Mucosa of descending colon (tissue), 3 donors: ENCODE measurements at places on chromosomes 13 and 19. TPM values are rescaled to one million over a fixed set of nuclear protein-coding genes. Genes with fewer than 3 reads are reported as not detected.

DNA sequence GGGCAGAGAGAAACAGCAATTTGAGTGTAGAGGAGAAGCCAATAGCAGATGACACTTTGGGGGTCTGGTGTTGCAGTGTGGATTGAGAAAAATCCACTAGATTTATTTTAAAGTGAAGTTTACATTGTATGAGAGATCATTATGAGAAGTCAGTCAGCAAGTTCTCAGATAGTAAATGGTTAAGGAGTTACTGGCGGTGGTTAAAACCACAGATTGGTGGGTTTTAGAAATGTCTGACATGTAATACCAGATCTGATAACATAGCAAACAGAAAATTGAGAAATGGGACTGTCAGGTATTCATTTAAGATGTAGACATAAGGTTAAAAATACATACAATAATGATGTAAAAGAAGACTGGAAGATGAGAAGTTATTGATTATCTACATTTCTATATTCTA is 7.2 kb downstream of the ABHD13 start:
- no peak for DNase-seq

DNA sequence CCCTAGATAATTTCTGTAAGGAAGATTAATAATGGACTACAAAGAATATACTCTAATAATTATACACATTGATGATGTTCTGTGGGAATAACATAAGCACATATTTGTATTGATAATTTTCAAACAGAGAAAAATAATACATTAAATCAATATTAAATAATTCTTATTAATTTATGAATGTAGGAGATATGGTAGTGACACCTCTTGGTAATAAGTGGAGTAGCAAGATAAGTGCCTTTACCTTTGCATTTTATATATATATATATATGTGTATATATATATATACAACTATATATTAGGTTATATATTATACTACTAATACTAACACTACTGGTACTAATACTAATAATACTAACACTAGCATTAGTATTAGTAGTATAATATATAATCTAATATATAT is 905.8 kb downstream of the SLITRK1 start:
- DNase-seq = no peak

DNA sequence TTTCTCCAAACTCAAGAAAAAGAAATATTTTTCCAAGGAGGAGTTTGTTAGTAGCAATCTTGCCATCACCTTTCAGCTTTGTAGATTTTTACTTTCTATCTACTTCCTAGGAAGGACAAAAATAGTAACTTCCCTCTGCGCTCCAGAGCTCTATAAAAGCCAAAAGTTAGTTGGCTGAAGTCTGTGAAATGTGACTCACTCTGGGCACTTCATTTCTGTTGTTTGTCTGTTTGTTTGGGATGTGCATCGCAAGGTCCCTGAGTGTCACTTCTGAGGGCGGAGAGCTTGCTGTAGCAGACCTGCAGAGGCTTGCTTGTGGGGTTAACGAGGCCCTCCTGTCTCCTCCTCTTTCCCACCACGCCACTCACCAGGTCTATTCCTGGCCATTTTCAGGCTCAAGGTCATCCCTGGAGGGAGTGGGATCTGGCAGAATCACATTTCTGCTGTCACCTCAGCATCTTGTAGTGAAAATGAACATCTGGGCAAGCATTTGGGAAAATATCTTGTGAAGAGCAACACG is 307.6 kb downstream of the GPC6 start:
- no peak for DNase-seq

- no peak for DNase-seq
These were observed 16.1 kb upstream of the SACS start for GRCh38 chr13:23449398-23450162.

Gene PLIN4
- 2.8 TPM for total RNA-seq

DNA sequence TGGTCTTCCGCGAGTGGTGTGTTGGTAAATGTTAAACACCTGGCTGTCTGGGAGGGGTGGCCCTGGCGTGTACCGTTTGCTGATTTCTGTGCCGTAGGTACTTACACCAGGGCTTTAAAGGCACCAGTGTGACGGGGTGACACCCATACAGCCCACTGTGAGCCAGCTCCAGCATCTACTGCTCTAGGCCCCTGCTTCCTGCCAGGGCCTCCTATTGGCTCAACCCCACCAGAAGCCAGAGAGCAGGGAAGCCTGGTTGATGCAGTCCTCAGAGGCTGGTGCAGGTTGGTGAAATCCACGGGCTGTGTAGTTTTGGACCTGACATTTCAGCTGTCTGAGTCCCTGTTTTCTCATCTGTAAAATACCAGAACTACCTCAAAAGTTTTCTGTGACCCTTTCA is 30.4 kb downstream of the ARHGEF7 start:
- DNase-seq = no peak

Gene RASAL3
- total RNA-seq = 5.2 TPM

Gene SIGLECL1
- total RNA-seq = not detected

DNA sequence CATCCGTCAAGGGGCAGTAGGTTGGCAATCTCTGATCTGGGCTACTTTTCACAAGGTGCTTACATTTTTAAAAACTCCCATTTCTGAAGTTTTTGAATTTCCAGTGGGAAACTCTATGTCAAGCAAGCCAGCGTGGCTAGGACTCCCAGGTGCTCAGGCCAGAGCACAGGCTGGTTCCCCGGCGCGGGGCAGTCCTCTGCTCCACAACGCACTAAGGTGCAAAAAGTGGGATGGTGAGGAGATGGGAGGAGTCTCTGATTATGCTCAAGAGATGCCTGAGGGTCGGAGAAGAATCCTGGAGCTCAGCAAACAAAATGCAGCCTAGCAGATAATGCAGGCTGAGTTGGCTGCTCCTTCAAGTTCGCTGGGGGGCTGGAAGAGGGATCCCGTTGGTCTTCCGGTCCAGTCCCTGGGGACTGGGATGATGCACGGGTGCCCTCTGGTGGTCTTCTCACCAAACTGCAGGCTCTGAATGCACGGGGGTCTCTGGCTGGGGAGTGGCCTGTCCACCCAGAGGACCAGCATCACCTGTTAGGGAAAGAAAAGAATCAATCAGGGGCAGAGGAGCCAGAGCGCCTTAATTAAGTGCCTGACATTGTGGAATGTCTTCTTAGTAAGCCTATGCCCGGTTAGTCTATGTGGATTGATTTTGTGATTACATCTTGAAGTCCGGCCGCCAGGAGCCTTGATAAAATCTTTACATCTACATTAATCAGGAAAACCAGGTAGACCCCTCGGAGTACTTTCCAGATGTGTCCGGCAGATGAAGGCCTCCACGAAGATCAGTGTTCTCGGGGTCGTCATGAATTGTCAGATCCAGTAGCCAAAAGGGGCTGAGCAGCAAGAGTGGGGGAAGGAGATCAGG is 244.4 kb upstream of the MAB21L1 start:
- DNase-seq = peak; percentile 33

- peak; percentile 85 for DNase-seq
These were observed 170.6 kb downstream of the FLT1 start for GRCh38 chr13:28324181-28324789.

GRCh38 chr19:46760363-46760762 is 14.1 kb upstream of the STRN4 start:
- no peak for DNase-seq

DNA sequence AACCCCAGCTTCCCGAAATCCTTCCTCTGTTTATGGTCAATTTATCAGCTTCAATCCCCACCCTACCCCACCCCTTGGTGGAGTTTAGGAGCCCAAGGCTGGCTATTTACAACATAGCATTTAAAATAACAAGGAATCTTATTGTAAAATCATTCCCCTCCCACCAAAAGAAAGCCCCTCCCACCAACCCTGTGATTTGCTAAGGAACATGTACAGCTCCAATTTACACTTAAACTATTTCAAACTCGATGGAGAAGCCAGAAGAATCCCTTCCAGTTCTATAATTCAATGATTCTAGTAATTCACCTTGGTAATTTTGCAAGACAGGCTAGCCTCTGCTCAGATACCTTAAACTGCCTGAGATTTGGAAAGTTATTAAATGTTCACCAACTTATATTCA is 3.0 kb downstream of the LATS2 start:
- DNase-seq = peak; percentile 36

GRCh38 chr13:105997581-105998550 is 537.6 kb downstream of the EFNB2 start:
- DNase-seq = no peak

- DNase-seq = no peak
These were observed 6.5 kb upstream of the SSBP4 start for GRCh38 chr19:18412610-18413239.

GRCh38 chr13:88761145-88761544 is 1090.0 kb downstream of the SLITRK5 start:
- no peak for DNase-seq

DNA sequence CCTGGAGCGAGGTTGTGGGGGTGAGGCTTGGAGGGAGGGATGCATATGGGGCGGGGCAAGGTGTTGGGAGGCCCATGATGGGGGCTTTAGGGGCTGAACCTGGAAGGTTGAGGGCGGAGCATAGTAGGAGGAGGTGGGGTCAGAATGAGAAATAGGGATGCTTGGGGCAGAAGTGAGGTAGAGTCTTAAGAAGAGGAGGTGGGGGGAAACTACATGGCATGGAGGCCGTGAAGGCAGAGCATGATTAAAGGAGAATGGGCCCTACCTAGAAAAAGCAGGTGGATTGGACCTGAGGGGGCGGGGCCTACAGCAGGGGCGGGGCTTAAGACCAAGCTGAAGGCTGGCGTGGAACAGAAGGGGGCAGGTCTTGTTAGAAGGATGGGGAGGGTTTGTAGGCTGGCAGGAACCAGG is 799 bp downstream of the NR1H2 start:
- peak; percentile 70 for DNase-seq

DNA sequence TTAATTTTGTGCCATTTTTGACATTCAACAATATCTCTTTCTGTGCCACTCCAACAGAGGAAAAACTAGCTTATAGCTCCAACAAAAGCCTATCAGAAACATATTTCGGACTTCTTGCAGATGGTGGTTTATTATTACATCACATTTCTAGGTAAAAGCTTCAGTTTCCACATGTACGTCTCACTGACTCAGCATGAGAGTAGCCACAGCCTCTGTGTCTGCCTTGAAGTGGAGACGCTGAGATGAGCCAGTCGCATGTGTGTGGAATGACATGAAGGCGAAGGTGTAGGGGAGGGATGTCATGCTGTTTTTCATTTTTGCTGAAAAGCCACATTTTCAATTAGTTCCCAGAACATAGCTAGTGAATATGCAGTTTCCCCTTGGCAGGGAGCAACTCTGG is 598.6 kb downstream of the EFNB2 start:
- no peak for DNase-seq

Gene U2AF2
- total RNA-seq = 162 TPM

DNA sequence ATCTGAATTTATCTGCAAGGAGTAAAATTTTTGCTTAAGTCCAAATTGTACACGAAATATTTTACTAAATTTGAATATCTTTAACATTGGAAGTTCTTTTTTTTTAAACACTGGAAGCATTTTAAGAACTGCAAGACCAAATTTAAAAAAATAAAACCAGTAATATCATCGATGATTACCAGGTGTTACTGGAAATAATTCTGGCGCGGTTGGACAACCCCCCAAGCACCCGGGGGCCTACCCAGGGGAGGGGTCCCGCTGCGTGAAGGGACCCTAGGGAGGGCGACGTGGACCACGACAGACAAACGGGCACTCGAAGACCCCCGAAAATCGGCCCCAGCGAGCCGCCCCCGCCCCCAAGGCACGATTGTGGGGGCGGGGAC is 12.6 kb upstream of the JSRP1 start:
- DNase-seq = no peak

DNA sequence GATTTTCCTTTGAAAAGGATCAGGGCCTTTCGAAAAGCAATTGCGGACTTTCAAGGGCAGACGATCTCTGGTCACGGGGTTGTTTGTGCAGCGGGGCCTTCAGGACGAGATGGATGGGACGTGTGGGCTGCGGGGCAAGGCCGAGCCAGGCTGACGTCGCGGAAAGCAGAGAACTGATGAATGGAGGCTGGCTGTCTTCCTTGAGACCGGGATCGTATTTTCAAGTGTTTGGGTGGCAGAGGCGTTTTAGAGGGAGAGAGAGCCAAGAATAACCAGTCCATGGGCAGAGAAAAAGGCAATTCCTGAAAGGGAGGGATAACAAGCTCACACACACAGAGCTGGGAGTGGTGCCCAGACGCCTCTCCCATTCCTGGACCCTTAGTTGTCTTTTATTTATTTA is 138.9 kb upstream of the USP29 start:
- no peak for DNase-seq

- no peak for DNase-seq
These were observed 1.2 kb downstream of the SPART start for GRCh38 chr13:36344886-36345437.

DNA sequence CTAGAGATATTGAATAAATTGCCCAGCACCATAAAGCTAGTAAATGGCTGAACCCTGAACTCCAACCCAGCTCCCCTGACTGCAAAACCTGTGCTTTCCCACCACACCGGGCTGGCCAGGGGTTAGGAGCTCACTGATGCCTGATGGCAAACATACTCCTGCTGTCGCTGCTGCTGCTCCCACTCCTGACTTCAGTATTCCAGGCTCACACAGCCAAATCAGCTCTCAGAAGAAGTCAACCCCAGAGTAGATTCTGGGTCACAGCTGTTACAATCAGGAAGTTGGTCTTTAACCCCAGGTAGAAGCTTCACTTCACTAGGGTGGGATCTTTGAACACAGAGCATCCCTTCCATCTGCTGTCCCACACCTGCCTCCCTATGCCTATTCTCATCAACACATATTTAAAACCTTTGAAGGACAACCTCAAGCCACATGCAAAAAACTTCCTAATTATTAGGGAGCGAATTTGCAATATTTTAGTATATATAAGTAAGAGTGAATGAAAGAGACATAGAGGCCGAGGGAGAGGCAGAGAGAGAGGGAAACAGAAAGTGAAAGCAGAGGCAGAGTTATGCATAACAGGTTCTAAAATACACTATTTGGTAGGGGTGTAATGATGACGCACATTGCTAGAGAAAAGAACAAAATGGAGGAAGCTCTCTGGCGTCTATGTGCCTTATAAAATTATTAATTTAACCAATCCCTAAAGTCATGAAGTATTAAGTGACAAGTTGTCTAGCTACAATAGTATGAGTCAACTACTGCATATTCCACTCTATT is 99.4 kb upstream of the SERP2 start:
- DNase-seq = no peak

DNA sequence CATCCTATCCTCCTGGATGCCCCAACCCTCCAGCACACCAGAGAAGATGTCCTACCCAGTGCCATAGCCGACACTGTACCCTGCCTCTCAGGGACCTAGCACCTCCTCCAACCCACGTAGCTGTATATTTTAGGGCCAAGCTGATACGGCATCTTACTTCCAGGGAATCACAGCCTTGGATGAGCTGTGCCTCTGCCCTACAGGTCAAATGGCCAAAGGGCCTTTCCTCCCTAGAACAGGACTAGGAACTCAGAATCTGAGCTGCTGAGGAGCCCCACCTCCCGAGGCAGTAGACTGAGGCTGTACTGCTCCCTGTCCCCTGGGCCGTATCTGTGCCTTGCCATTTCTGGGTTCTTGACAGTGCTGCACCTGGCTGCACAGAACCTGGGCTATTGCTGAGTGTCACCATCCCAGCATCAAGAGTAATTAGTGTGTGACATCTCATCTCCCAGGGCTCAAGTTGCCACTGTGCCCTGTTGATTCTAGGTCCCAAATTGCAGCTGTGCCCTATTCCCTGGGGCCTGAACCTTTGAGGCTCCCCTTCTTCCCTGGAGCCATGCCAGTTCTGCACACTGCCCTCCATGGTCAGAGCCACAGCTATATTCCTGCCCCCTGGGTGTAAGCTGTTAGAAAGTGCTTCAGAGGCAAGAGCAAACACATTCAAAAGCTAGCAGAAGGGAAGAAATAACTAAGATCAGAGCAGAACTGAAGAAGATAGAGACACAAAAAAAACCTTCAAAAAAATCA is 41.0 kb downstream of the VWA8 start:
- no peak for DNase-seq

Gene LMTK3
- total RNA-seq = 0.48 TPM

Gene PDE4C
- total RNA-seq = 6.2 TPM
